Hepatic stellate cell (primary cell): ENCODE measurements at places on chromosomes 2 and 18.

DNA sequence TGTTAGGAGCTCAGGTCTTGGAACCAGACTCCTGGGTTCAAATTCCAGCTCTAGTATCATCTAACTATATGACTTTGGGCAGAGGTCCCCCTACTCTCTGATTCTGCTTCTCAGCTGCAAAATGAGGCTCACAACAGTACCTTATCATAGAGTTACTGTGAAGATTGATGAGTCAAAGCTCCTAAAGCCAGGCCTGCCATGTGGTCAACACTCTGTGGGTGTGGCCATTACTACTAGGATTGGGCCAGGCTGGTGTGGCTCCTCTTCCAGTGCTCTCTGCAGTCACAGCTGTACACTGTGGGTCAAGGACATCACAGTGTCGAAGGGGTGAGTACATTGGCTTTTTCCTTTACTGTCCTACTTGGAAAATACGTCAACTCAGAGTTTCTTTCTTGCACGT, 22.6 kb downstream of the CAPN13 start:
- no peak for DNase-seq

GRCh38 chr2:215439404-215439803, 3.5 kb upstream of the FN1 start:
- no peak for DNase-seq

DNA sequence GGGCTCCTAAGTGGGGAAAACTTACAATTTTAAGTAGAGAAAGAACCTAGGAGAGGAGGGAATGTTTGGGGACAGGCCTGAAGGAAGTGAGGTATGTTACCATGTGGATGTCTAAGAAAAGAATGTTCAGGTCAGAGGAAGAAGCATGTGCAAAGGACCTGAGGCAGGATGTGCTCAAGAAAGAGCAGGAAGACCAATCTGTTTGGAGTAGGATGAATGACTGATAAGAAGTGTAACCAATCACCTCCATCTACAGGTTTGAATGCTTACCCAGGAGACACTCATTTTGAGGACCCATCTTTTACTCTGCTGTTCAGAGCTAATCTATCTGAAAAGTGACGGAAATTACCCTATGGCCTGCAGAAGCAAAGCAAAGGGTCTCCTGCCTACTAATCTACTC, 342.3 kb downstream of the ARHGAP15 start:
- DNase-seq, result no peak

- DNase-seq, result no peak
Observed at GRCh38 chr2:145757503-145758246, 1237.8 kb upstream of the ZEB2 start.

DNA sequence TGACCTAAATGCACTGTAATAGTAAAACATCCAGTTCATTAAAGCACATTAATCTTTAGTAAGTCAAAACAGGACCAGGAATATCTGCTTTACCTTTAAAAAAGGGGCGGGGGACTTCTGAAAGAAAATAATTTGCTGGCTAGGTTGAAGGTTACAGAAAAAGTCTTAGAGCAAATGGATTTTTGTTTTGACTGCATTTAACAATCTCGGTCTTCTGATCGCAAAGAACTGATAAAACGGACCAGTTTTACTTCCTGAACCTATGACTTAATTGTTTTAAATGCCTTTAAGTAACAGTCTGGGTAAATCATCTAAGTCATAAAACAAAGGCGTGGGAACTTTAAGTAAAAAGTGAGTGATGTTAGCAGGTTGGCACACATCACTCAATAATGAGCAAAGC, 783 bp downstream of the BUB1 start:
- no peak for DNase-seq

DNA sequence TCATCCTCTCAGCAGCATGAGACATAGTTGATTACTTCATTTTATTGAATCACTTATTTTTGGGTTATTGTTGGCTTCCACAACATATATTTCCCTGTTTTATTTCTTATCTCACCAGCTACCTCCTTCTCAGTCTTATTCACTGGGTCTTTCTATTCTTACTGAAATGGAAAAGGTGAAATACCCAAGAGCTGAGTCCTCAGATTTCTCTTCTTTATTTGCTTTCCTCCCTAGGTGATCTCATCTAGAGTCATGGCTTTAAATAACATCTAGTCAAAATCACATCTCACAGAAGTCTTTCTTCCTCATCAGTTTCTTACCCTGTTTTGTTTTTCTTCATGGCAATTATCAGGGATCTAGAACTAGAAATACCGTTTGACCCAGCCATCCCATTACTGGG, 105.0 kb upstream of the RBBP8 start:
- DNase-seq, result peak; percentile 7

GRCh38 chr18:58190842-58191530, 147.0 kb downstream of the NEDD4L start:
- no peak for DNase-seq

GRCh38 chr2:44933434-44933951, 8.0 kb upstream of the SIX3 start:
- no peak for DNase-seq

DNA sequence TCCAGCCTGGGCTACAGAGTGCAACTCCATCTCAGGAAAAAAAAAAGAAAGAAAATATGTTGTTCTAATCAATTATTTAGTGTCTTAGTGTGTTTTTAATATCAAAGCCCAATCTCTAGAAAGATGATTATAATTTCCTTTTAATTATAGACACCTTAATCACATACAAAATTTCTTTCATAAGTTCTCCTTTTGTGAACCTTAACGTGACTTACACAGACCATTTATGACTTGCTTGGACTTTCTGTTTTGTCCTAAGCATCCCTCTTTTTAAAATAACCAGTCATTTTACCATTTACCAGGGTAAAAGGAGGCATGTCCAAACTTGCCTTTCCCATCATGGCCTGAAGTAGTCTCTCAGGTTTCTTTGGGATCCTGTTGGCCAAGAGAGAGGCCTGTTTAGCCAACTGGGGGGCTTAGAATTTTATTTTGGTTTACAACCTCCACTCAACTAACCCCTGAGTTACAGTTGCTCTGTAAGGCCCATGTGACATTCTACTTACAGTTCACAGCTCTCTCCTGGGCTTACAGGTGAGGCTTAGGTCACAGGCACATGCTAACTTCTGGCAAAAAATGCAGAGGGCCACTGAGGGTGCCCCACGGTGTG, 23.9 kb upstream of the GPR155 start:
- DNase-seq, result no peak
